D721Med (cell line): ENCODE measurements at places on chromosomes 6 and 20.

- DNase-seq, result no peak
Observed at GRCh38 chr6:8525370-8525769, 90.0 kb upstream of the SLC35B3 start.

GRCh38 chr20:53702617-53703016, 109.0 kb upstream of the ZNF217 start:
- DNase-seq, result no peak

GRCh38 chr6:168217216-168217879, 102.2 kb downstream of the DACT2 start:
- no peak for DNase-seq

DNA sequence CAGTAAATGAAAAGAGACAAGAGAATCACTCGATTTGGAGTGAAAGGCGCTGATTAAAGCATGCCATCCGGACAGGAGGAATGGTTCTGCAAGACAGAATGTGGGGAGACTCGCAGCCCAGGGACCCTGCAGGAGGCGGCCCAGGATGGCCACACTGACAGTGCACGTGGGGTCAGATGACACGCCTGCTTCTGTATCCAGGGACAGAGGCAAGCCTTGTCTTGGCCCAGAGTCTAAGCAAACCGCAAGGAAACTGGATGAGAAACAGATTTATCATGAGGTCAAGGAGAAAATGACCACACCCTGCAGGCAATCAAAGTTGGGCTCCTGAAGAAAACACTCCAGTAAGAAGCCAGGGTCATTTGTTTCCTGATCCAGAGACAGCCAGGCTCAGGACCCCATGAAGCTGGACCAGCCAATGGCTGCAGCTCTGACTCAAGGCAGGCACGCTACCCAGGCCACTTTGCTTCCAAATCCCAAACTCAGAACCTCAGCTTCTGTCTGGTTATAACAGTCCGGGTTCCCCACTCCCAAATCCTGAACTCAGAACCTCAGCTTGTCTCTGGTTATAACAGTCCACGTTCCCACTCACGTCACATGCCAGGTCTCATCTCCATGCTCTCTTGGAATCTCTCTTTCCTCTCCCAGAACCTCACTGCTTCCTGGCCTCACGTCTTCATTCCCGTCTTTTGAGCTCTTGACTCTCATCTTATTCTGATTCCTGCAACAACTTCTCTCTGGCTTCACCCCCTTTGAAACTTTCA, 144.9 kb upstream of the THBS2 start:
- no peak for DNase-seq

DNA sequence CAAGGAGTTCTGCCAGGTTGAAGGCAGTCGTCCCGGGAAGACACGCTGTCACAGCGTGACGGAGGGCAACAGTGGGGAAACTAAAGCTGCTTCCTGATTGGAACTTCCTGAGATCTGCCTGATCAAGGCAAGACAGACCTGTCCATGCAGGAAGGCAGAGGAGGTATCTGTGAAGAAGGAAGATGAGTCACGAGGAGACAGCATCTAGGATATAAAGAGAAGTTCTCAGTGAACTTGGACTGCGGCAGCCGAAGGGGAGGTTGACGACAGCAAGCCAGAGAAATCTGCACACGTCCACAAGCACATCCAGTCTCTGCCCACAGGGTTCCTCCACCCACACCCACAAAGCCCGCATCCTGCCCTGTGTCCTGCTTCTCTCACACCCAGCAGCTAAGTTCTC, 38.6 kb downstream of the PREP start:
- no peak for DNase-seq

GRCh38 chr20:38745757-38746156, 2.5 kb upstream of the ACTR5 start:
- DNase-seq, result no peak

DNA sequence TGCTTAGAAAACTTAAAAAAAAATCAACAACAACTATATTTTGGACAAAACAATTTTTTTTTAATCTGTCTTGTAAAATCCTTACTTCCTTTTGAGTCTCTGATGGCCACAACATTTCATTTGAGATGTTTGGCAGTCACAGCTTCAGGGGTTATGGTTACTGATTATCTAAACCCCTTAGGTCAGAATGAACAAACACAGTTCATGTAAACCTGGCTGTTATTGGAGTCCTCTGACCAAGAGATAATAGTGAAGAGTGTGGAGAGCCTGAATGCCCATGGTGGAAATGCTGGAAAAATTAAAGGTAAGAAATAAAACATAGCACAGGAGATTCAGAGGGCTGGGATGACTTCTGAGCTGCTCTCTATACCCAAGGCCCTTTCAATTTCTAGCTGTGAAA, 38.2 kb downstream of the TMX4 start:
- no peak for DNase-seq

- no peak for DNase-seq
Observed at GRCh38 chr6:46129291-46129628, 529 bp upstream of the ENPP4 start.

- DNase-seq, result no peak
Observed at GRCh38 chr6:18931086-18931485, 543.9 kb downstream of the RNF144B start.

GRCh38 chr6:90274451-90275030, 22.1 kb downstream of the BACH2 start:
- DNase-seq, result no peak

- no peak for DNase-seq
Observed at GRCh38 chr20:51862796-51863195, 60.5 kb upstream of the SALL4 start.

GRCh38 chr20:41551011-41551705, 67.0 kb downstream of the CHD6 start:
- no peak for DNase-seq

DNA sequence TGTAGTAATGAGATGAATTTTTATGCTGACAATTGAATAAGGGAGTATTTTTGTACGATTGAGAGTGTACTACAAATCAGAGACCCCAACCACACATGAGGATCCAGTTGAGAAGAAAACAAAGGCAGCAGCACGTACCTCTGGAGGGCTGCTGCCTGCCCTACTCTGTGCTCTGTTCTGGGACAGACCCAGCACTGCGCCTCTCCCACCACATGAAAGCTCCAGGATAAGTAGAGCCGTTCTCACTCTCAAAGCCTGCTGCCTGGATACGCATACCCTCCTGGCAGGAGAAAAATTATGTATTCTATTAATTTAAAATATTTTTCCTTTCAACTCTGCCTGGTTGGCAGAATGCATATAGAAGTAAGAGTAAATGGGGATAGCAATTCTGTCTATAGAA, 11.5 kb upstream of the TRAF3IP2 start:
- no peak for DNase-seq
